Type B pancreatic cell (in vitro differentiated cells): ENCODE measurements at places on chromosomes 1 and 21.

GRCh38 chr1:5955479-5955977 lies 36.7 kb downstream of the NPHP4 start:
- DNase-seq: no peak

DNA sequence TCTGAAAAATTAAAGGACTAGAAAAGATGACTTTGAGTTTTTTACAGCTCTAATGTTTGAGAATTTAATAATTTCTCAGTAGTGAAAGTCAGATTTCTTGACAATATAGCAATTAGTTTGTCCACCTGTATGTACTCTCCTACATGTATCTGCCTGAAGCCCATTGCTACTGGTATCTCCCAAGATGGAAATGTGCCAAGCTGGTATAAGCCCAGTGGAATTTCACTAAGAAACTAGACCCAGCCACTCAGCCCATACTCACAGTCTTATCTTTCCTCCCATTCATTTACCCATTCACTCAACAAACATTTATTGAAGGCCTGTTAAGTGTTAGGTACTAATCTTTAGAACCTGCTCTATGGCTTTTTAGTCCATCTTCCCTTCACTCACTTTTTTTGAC lies 21.6 kb upstream of the TRIM45 start:
- no peak for DNase-seq

DNA sequence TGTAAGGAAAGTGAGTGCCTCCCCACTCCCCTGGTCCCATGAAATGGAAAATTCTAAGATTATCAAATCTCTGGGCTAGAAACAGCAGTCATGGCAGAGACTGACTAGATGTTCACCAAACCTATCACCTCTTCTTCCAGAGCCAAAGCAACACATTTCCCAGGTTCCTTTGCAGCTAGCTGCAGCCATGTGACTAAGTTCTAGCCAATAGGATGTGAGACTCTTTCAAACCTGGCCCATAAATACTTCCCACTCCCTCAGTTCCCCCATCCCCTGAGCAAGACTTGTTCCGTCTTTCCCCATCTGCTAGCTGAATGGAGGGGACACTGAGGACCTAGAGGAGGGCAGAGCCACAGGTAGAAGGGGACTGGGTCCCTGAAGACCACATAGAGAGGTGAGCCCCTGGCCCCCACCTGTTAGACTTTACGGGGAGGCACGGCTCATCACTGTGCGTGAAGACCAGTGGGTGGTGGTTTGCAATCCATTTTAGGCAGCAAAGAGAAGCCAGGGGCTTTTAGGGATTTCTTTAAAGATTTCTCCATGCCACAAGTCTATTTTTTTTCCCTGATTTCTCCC lies 17.2 kb downstream of the FAM43B start:
- no peak for DNase-seq

- no peak for DNase-seq
Observed at GRCh38 chr1:20660847-20661206, 342 bp downstream of the DDOST start.

- no peak for DNase-seq
Observed at GRCh38 chr21:31708541-31708940, 23.4 kb downstream of the SCAF4 start.

DNA sequence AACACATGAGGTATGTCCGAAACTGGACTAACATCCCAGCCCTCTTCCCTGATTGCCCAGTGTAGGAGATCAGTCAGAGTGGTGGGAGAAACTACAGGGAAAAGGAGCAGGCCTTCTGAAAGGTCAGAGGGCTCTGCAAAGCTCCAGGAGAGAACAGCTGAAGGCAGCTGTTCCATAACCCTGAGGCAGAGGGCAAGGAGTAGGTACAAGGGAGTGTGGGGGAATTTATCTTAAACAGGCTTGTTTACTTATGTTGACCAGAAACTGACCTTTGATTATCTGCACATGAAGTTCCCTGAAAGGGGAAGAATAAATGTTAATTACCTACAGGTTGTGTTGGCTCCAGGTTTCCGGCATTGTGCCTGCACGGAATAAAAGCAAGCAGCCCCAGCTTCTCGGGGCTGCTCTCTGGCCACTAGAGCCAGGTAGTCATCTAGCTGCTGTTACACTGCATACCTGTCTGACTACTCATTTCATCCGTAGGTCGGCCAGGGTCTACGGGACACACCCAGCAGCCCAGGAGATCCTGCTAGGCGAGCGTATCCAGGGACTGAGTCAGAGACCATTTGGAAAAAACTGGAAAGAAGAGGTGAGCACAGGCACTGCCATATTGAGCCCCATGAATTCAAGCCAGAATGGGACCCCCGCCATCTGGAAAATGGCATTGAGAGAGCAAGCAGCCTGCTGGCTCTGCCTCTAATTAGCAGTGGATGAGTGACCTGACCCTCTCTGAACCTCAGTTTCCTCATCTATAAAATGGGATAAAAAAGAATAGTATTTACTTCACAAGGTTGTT lies 14.9 kb upstream of the PAQR7 start:
- DNase-seq: no peak

DNA sequence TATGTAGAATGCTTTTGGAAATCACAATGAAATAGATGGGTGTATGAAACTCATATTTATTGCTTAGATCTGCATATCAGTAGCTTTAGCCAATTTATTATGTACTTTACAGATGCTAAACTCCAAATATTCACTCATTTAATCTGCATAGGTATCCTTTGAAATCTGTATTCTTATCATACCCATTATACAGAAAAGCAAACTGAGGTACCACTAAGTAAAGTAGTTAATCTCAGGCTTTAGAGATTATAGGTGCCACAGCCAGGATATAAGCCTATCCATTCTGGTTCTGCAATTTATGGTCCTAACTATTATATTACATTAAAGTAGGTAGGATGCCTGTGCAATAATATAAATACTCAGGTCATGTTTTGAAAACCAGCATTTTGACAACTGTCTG lies 369.4 kb downstream of the NCAM2 start:
- DNase-seq: no peak

- DNase-seq: no peak
Observed at GRCh38 chr1:59397139-59397858, 100.4 kb downstream of the FGGY start.

- peak; percentile 80 for DNase-seq
Observed at GRCh38 chr1:153985941-153986761, at the start of gene RAB13. RAB13 (minus strand) TSS chr1:153986339; CDS start chr1:153986236, 103 bp downstream.

GRCh38 chr1:234836045-234836681 lies 226.2 kb upstream of the IRF2BP2 start:
- no peak for DNase-seq

- DNase-seq: peak; percentile 57
Observed at GRCh38 chr1:53641481-53642214, 97.3 kb downstream of the GLIS1 start.

DNA sequence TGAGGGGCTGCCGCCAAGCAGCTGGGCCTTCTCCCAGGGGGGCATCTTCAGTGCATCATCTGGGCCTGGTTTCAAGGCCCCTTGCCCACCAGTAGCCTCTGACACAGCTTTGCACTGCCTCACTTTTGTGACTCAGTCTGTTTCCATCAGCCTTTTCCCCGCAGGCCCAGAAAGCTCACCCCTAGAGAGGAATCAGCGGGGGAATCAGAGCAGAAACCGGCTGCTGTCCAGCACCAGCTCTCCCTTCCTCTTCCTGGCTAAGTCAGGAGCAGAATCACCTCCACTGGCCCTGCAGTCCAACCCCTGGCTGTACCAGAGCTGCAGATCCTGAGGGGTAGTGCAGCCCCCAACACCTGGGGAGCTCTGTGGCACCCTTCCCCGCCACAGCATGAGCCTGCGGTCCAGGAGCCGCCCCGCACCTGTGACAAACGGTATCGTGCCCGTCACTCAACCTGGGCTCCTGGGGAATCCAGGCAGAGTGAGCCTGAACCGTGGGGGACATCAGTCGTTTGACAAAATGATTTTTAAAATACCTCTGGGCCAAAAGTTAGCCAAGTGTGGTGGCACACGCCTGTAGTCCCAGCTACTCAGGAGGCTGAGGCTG lies 83.3 kb upstream of the TMEM51 start:
- no peak for DNase-seq

- DNase-seq: no peak
Observed at GRCh38 chr1:64572222-64572900, 102.4 kb downstream of the CACHD1 start.

GRCh38 chr1:206558794-206559671 lies 51.7 kb downstream of the RASSF5 start:
- no peak for DNase-seq

DNA sequence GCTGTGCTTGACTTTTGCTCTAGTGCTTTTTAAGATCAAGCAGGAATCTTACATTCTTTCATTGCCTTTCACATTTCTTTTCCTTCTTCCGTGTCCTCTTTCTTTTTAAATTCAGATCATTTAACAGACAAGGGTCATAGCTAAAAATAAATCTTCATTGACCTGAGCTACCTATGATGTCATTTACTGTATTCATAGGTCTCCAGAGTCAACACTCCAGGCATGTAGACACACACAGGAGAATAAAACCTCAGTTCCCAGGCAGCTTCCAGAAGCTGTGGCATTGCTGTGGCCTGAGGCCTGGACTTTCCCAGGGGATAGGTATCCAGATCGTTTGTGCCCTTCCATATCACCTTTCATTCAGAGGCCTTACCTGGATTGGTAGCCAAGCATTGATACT lies 38.5 kb upstream of the ENAH start:
- DNase-seq: no peak

- no peak for DNase-seq
Observed at GRCh38 chr1:33874636-33875035, 10.8 kb downstream of the HMGB4 start.

- DNase-seq: no peak
Observed at GRCh38 chr1:210402560-210402959, 73.9 kb downstream of the HHAT start.

DNA sequence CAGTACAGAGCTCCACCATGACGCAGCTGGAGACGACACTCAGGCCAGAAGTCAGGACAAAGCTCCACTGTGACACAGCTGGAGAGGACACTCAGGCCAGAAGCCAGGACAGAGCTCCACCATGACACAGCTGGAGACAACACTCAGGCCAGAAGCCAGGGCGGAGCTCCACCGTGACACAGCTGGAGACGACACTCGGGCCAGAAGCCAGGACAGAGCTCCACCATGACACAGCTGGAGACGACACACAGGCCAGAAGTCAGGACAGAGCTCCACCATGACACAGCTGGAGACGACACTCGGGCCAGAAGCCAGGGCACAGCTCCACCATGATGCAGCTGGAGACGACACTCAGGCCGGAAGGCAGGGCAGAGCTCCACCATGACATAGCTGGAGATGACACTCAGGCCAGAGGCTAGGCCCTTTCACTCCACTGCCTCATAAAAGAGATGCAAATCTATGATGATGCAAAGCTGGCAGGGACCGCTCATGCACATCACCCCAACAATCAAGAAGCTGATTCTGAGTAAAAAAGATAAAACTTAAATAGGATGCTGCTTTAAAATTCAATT lies 13.6 kb upstream of the OR2B11 start:
- no peak for DNase-seq

GRCh38 chr21:45220071-45220481 lies 67.6 kb downstream of the POFUT2 start:
- no peak for DNase-seq

GRCh38 chr1:117171900-117172511 lies 38.7 kb downstream of the VTCN1 start:
- no peak for DNase-seq

DNA sequence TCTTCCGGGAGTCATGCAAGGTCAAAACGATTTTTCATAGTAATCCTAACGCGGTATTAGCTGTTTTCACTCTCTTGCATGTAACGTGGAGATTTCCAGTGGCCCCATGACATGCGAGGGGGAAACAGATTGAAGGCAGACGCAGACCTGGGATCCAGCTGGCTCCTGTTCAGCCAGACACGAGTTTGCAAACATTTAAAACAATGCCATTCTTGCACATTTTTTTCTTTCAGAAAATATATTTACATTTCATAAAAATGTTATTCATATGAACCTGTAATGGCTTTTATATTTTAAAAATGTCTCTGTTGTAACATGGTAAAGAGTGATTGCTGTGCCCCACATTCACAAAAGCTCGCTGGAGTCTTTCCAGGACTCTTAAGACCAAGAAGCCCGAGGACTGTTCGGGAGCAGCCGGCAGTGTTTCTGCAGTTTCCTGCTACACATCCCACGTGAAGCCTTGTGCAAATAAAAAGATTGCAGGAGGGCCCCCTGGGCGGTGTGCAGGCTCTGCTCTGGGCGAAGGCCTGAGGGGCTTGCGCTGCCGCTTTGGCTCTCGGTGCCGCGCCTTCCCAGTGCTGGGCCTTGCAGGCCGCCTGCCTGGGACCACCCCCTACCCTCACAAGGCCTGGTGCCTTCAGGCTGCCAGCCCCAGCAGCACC lies 184.9 kb downstream of the DYRK1A start:
- DNase-seq: no peak

GRCh38 chr1:67557696-67558448 lies 127.1 kb upstream of the GADD45A start:
- DNase-seq: no peak

- DNase-seq: no peak
Observed at GRCh38 chr21:42276076-42276475, 39.1 kb downstream of the TFF3 start.

DNA sequence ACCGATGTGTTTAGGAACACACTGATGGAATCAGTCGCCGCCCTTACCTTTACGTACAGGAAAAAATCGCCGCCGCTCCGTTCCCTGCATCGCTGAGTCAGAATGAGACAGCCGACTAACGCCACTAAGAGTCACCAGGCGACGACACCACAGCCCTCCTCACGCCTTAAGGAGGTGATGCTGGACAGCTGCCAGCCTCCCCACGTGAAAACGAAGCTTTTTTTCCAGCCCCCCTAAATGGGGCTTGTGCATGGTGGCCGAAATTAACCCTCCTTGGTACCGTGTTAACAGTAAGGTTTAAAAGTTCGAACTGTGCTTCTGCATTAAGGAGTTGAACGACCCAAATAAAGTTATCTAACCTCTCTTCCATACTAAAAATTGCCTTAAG lies 511 bp downstream of the DNTTIP2 start:
- DNase-seq: no peak

- DNase-seq: no peak
Observed at GRCh38 chr1:176609556-176610408, 146.8 kb downstream of the PAPPA2 start.

GRCh38 chr1:201459052-201459451 lies 9.9 kb downstream of the PHLDA3 start:
- DNase-seq: no peak

DNA sequence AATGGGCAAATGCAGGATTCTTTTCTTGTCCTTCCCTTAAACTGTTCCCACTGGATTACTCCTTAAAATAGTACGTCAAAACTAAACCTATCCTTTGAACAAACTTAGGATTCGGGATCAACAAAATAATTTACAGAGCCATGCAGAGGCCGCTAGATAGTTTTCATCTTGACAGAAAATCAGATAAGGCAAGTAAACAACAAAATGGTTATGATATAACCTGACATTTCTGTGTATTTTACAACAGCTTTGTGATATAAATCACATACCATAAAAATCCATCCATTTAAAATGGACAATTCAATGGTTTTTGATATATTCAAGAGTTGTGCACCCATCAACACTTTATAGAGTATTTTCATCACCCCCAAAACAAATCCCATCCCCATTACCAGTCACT lies 11.2 kb downstream of the SCAF4 start:
- DNase-seq: no peak
